ENCODE measurements at places on chromosomes 1 and 21. TPM values are rescaled to one million over a fixed set of nuclear protein-coding genes. Genes with fewer than 3 reads are reported as not detected.

- DNase-seq, result no peak
These were observed 486.7 kb downstream of the OMA1 start for GRCh38 chr1:58059789-58060188.

Gene GADD45A
- total RNA-seq, result 7.2 TPM

Gene OR2T29
- not detected for total RNA-seq

DNA sequence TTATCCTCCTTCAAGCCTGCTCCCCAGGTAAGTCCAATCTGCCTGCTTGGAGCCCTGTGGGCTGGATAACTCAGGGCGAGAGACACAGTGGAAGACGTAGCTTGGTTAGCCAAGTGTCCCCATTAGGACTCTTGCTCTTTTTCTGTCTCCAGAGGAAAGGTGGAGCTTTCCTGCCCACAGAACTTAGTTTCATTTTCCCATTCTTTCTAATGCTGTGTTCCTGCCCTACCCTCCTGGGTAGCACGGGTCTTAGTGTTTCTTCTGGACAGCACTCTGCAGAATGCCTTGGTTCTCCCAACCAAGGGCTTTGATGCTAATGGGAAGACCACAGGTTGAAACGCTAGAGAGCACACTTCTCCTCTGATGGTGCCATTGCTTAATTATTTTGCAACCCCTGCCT is 92.5 kb upstream of the LRRC8D start:
- no peak for DNase-seq

Gene WDR4
- 5.3 TPM for total RNA-seq

GRCh38 chr1:227315629-227316346 is 2.5 kb downstream of the CDC42BPA start:
- no peak for DNase-seq

- no peak for DNase-seq
These were observed 598.3 kb upstream of the ZP4 start for GRCh38 chr1:238489006-238489405.

DNA sequence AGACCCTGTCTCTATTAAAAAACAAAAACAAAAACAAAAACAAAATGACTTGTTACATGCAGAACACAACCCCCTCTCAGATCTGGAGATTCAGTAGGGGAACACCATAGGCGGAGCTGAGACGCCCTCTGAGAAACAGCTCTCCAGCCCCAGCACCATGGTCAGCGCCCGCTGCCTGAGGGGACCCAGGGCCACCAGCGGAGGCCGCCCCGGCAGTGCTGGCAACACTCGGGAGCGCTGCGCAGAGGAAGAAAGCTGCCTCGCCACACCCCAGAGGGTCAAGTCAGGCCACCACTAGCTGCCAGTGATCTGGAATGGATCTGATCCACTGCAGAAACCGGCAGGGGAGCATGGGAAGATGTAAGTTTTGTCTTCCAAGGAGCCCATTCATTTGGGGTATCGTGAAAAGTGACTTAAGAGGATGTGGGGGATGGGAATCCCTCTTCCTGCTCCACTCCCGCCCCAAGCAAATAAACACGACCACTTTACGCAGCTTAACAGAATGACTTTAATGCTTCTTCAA is 3.1 kb downstream of the ACTA1 start:
- no peak for DNase-seq

DNA sequence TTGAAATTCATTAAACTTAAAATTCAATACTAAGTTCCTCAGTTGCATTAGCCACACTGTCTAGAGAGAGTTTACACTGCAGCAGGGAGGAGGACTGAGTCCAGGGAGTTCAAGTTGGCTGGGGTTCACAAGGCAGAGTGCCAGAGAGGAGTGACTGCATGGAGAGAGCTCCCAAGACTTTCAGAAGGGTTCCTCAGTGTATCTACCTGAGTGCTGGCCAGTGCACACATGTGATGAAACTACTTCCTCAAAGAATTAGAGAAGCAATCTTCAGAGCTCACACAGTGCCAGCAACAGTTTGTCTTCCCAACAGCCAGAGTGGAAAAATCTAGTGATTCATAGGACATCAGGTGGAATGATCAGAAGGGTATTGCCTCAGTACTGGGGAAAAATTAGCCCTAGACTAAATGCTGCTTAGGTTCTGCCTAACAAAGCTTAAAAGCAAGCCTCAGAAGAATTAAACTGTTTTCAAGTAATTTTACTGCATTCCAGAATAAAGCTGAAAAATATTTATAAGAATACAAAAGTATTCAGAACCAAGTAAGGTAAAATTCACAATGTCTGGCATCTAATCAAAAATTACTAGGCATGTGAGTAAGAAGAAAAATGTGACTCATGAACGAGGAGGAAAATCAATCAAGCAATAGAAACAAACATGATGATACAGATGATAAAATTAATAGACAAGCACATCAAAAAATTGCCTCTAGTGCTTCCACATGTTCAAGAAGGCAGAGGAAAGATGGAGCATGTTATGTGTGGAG is 10.4 kb upstream of the WNT3A start:
- no peak for DNase-seq

GRCh38 chr1:13628711-13629110 is 45.1 kb downstream of the PDPN start:
- DNase-seq, result no peak

DNA sequence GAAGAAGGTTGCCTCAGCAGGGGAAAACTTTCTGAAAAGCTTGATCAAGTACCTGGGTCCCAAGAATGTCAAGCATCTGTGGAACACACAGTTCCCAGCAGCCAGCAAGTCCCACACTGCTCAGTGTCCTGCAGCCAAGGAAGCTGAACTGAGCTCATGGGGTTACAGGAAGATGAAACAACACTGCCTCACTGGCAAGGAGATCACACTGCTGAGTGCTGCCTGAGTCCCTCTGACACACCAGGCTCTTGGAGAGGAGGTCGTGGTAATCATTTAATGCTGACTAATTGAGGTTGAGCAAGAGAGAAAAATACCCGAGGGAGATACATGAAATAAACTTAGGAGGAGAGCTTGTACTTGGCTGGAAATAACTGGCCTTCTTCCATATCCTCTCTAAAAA is 75.2 kb downstream of the MPZL1 start:
- peak; percentile 42 for DNase-seq
